Stimulated activated CD8-positive, alpha-beta memory T cell treated with anti-CD3 and anti-CD28 coated beads, Interleukin-4, amount 100 ng/mL, for 1 hour (primary cell): ENCODE measurements at places on chromosomes 16 and 17.

- DNase-seq: no peak
Measured at GRCh38 chr17:44940317-44940716, 7.3 kb downstream of the KIF18B start.

DNA sequence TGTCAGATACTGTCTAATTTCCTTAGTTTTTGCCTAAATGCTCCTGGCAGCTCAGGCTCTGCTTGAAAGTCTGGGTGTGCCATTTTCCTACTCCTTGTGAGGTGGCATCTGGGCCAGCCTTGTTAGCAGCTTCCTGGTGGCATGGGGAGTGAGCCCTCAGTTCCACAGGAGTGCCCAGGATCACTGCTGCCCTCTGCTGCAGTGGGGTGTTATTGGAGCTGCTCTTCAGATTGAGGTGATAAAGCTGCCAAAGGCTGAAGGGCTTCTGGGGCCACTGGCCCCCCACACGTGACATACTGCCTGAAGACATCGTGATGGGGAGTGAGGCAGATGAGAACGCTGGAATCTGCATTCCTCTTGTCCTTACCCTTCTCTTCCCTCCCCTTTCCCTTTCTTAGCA lies 27.4 kb downstream of the CEP95 start:
- DNase-seq: no peak

- no peak for DNase-seq
Measured at GRCh38 chr17:15660077-15660476, 24.0 kb downstream of the TRIM16 start.

GRCh38 chr16:71712501-71712900 lies 12.0 kb downstream of the PHLPP2 start:
- no peak for DNase-seq

- no peak for DNase-seq
Measured at GRCh38 chr16:88649195-88649923, 1.5 kb downstream of the CYBA start.

DNA sequence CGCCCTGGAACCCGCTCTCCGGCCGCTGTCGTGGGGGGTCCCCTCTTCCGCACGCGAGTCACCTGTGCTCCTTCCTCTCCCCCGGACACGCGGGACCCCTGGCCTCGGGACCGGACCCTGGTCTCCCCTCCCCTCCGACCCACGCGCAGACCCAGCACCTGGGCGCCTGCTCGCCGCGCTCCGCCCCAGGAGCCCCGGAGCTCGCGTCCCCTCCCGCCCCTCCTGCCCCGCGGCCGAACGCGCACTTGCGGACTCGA lies 762 bp downstream of the RAB40B start:
- no peak for DNase-seq

GRCh38 chr17:70629902-70630301 lies 460.6 kb downstream of the KCNJ2 start:
- DNase-seq: no peak

DNA sequence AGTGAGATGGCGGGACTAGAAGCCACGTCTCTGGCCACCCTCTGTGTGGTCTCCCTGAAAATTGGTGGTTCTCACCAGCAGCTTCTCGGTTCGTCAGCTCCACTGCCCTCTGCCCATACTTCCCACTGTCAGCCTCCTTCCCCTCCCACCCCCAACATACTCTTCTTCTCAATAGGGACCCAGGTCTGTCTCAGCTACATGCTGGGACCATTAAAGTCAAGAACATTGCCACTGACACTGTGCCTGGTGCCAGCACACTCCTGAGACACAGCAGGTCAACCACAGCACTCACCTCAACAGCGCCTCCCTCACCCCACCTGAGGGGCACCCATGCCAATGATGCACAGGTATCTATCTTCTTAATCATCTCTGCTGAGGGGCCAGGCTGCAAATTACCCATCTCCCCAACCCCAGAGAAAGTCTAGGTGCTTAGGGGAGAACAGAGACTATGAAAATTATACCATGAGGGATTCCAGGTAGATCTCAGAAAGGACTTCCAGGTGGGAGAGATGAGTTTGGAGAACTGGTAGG lies 1.3 kb downstream of the PLXDC1 start:
- no peak for DNase-seq

DNA sequence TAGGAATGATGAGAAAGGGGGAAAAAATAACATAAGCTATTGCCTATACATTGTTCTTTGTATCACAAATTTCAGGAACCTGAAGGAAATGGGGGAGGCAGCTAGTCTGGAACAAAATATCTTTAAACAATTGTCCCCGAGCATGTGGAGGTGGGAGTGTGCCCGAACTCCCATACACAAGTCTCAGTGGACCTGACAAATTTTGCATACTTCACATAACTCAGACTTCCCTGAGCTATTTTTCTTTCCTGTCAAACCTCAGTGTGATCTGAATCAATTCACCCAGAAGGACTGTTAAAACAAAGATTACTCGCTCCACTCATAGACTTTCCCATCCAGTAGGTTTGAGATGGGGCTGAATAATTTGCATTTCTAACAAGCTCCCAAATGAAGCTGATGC lies 1.6 kb upstream of the XPO6 start:
- no peak for DNase-seq

GRCh38 chr16:75011634-75012307 lies 12.9 kb downstream of the ZNRF1 start:
- no peak for DNase-seq

- DNase-seq: no peak
Measured at GRCh38 chr17:64781014-64781756, 119.1 kb upstream of the SMURF2 start.

DNA sequence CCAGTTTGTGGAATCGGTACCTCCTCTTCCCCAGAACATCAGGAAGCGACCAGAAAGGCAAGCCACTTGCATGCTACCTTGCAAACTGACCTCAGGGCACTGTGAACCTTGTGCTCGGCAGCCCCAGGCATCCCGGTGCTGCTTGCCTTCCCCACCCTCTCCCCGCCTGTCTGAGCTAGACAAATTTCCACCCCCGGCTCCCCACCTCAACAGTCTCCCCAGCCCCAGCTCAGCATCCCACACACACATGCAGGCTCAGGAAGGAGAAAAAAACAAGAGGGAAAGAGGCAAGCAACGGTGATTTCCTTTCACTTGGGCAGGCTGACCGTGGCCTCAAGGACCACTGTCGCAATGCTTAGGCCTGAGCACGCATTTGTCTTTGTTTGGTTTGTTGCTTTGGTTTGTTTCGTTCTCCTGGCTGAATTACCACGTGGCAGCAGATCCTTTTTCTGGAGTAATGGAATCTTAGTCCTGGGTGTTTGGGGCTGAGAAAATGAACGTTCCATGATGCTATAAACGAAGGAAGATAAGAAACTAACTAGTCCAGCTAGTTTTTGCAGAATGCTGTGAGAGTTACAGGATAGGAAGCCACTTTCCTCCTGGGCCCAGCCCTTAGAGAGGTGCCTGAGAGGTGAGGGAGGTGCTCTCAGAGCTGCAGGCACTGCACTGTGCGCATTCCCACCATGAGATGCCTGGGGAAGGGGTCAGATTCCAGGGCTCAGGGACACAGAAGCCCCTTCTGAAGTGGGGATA lies 27.9 kb downstream of the SDK2 start:
- DNase-seq: no peak

DNA sequence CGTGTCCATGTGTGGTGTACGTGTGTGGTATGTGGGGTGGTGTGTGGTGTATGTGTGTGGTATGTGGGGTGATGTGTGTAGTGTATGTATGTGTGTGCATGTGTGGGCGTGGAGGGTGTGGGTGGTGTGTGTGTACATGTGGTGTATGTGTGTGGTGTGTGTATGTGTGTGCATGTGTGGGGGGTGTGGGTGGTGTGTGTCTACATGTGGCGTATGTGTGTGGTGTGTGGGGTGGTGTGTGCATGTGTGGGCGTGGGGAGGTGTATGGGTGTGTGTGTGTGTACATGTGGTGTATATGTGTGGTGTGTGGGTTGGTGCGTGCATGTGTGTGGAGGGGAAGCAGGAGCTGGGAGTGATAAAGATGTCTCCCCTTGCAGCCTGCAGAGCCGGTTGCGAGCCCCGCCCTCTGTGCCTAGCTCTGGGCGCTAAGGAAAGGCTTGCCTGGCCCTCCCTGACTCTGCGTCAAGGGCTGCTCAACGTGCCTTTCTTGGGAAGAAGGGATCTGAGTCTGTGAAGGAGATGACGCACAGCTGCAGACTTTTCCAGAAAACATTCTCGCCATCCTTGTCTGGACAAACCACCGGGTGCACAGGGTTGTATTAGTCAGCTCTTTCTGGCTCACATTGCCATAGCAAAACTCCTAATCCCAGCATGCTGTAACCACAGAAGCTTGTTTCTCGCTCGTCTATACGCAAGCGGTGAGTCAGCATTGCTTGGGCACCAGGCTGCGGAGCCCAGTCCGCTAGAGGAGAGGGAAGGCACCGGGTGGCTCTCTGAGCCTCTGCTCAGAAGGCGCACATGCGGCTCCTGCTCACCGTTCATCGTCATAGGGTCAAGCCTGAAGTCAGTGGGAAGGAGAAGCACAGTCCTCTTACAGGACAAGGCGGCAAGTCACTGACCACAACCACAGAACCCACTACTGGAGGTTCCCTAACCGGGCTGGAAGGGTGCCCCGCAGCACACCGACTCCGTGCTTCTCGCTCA lies 2.0 kb upstream of the CD300H start:
- DNase-seq: no peak

GRCh38 chr17:67506966-67507365 lies 129.9 kb downstream of the PITPNC1 start:
- DNase-seq: no peak

DNA sequence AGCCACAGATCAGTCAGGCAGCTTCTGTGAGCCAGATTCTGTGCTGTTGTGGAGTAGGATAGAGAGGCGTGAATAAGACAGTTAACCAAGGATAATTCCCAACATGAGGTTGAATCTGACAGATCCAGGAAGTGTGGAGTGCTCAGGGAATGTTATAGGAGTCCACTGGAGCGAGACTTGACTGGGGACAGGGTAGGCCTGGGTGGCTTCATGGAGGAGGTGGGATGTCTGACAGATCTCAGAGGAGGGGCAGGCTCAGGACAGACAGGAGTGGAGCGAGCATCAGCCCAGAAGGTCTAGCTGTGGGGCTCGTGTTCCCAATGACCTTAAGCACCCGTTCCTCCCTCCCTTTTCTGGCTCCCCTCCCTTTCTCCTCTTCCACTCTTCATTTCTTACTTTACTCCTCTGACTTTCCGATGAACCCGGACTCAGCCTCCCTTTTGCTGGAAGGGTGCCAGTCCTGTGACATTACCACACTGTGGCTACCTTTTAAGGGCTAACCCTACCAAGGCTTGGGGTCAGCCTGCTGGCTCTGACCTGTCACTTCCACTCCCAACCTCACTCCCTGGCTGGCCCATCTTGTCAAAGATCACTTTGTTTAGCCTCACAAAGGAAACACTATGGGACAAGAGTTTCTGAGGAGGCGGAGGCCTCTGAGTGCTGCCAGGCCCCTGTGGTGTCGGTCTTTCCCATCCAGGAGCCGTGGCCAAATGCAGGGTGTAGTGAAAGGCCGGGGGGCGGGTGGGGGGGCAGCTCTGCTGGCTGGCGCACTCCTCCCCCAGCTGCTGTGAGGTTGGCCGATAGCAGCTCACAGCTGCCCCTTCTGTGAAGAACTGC lies 28.5 kb upstream of the EFCAB13 start:
- no peak for DNase-seq

- DNase-seq: peak; percentile 92
Measured at GRCh38 chr17:7329374-7329996, 350 bp upstream of the NEURL4 start.

DNA sequence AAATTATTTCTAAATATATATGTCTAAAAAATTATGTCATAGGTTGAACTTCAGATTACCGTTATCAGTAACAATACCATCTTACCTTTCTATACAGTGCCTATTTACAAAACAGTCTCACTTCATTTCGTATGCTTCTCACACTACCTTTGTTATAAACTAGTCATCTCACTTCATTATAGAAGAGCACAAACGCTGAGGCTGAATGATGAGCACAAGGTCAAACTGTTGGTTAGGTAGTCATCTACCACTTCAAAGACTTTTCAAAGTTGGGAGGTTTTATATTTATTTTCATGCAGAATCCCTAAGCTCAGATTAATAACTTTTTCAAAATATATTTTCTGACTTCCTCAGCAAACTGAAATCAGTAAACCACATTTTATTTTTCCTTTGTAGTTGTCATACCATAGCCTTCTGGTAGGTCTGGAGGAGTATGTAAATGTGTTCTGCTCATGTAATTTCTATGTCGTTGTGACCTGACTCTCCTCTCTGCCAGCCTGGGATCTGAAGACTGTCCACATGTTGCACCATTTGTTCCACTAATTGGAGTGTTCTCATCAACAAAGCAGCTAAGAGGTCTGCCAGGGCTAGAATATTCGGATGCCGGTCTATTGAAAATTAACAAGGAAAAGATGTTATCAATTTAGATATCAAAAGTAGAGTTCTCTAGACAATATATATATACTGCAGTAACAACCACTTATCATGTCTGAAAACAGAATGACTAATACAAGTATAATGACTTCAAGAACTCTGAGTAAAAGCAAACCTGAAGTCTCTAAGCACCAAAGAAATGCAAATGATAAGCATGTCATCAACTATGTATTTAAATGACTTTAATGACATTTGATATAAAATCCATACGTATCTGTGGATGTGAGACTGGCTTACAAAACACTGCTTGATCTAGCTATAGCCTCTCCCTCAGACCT lies 73.9 kb downstream of the CEP95 start:
- no peak for DNase-seq

- peak; percentile 59 for DNase-seq
Measured at GRCh38 chr17:67441052-67441895, 64.2 kb downstream of the PITPNC1 start.

DNA sequence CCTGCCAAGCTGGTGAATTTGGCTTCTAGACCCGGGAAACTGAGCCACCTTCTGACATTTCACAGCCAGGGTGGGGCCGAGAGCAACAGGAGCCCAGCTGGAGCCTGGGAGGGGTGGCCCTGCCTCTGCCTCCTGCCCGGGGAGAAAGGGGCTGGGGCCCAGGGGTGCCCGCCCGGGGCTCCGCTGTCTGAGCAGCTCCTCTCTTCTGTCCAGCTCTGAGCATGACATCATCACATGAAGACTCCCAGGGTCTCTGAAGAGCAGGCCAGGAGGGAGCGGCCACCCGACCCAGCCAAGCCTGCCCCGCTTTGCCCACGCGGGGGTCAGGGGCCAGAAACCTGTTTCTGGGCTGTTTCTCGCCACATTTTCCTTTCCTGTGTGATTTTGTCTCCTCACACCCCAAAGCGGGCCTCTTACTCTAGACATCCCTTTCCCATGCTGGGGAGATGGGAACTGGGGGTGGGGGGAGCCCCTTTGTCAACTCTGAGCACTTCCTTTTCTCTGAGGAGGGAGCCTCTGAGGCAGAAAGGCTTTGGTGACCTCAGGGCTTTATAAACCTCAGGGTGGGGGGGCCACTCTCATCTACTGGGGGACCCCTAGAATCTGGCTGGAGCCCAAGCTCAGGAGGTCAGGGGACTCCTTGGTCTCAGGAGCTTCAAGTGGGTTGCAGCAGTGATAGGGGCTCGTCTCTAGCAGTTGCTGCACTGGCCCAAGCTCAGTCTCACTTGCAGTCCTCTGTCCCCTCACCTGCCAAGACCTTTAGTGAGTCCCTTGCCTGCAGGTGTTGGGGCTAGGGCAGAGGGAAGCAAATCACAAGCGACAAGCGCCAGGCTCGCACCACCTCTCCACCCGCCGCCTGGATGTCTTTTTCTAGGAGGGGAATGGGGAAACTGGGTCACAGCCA lies 7.6 kb downstream of the UBALD2 start:
- DNase-seq: no peak

- no peak for DNase-seq
Measured at GRCh38 chr17:77690271-77691161, 268.0 kb upstream of the TNRC6C start.

GRCh38 chr17:15361151-15361550 lies 19.8 kb upstream of the TEKT3 start:
- no peak for DNase-seq
